CD4-positive, alpha-beta memory T cell (primary cell): ENCODE measurements at places on chromosomes 5 and 9.

GRCh38 chr5:78129597-78129996, 164.9 kb downstream of the AP3B1 start:
- no peak for DNase-seq

- no peak for DNase-seq
Observed at GRCh38 chr9:18866121-18866831, 166.7 kb downstream of the SAXO1 start.

DNA sequence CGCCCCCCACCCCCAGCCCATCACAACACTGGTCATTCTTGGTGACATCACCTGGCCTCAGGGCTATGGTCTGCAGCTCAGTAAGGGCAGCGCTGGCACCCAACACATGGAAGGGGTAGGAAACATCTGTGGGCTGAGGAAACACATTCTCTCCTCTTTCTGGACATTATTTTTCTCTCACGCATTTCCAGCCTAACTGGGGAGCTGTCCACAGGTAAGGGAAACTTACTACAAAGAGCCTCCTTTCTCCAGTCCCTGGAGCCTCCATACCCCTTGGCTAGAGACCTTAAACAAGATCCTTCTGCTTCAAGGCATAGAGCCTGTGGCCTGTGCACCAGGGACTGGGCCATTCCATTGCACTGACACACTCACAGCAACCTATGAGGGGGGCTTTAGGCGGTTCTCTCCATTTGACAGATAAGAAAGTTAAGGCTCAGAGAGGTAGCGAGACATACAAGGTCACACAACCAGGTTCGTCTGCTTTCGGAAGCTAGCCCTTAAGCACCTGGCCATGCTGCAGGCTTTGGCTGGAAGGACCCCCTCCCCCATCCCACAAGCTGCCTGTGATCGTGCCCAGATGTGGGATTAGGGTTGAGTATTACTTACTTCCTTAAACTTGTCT, 40.7 kb downstream of the CXXC5 start:
- no peak for DNase-seq

GRCh38 chr5:135642934-135643333, 64.1 kb upstream of the CXCL14 start:
- no peak for DNase-seq

GRCh38 chr5:44390351-44390750, 1.1 kb upstream of the FGF10 start:
- DNase-seq: no peak

- DNase-seq: no peak
Observed at GRCh38 chr5:179698935-179699615, at the start of gene CANX. TSS of gene CANX (plus strand) at chr5:179698967. CDS start at chr5:179705682, 6,715 bp downstream.

DNA sequence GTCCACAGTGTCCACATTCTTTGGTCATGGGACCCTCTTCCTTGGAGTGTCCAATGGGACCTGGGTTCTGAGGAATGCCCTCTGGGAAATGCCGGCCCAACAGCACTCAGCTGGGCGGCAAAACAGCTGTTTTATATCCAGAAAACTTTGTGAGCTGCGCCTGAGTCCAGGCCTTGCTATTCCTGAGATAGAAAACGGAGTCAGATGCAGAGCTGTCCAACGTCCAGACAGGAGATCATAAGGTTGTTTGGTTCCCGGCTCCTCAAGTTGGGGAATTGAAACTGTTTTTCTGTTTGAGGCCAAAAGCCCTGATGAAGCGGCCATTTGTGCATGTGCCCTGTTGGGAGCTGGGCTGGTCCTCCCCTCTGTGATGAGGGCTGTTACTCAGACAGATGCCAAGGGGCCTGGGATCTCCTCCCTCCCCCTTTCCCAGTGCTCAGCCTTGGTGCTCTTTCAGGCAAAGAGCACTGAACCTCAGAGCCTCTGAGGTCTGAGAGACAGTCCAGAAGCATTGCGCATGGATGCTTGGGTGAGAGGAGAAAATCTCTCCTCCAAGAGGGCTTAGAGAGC, 66.6 kb upstream of the GARNL3 start:
- no peak for DNase-seq

DNA sequence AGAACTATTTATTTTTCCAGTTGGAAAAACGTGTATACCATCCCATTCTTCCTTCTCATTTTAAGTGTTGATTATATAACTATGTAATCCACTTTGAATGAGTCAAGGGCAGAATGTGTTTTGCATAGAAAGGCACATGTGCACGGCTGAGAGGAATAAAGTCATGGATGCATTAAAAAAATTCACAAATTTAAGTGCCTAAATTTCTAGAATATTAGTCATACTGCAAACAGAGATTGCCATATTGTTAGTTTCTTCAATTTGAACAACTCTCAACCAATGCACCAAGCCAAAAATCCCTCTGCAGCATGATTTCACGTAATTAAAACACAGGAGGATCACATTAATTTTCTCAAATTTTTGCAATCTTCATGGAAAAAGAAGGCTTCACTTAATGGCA, 166.3 kb downstream of the MPDZ start:
- no peak for DNase-seq

DNA sequence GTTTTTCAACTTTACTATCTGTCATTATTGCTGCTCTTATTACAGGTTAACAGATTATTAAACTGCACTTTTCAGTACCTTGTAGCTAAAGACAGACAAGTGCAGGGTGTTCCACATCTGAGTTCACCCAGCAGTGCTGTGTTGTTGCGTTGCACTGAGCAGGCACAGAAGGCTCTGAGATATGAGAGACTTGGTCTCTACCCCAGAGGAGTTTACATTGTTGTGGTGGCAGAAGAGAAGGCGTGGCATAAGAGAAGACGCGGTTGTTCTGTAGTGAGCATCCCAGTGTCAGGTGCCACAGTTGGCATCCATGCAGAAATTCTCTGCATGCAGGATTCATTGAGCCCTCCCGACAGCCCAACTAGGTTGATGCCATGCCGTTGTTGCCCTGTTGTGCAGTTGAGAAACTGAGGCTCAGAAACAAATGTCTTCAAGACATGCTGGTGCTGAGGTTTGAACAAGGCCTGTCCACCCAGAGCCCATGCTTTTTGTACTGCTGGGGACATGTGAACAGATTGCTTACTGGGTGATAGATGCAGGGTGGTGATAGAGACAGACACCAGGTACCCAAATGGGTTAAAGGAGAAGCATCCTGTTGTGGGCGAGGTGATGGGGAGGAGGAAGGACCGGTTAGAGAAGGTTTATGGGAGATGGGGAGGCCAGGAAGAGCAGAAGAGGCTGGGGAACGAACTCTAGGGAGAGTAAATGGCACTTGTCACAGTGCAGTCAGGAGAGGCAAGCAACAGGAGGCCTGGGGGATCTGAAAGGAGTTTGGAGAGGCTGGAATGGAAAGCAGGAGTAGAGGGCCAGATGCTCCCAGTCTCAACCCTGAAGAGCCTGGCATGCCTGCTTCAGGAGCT, 8.2 kb downstream of the ABL1 start:
- DNase-seq: no peak

DNA sequence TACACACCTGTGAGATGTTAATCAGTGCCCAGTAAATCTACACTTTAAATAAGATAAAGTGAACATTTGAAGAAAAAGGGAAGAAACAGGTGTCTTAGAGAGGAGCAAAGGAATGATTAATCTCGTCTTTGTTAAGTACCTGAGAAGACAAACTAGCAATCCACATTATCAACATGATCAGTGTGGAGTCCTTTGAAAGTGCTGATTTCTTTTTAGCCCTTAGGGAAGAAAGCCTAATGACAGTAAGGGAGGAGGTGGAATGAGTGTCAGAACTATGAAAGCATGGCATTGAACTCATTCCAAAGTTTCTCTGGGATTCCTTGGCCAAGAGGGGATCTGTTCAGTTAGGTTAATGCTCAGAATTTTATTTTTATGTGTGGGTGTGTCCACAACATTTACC, 1109.0 kb upstream of the ACO1 start:
- no peak for DNase-seq

GRCh38 chr5:139926797-139927503, 116.1 kb downstream of the NRG2 start:
- no peak for DNase-seq
